ENCODE measurements at places on chromosomes 6 and 20. TPM values are rescaled to one million over a fixed set of nuclear protein-coding genes. Genes with fewer than 3 reads are reported as not detected.

The SNX5 gene
- 29.2 TPM for total RNA-seq

GRCh38 chr6:71246596-71246995 is 42.0 kb upstream of the OGFRL1 start:
- DNase-seq = no peak

DNA sequence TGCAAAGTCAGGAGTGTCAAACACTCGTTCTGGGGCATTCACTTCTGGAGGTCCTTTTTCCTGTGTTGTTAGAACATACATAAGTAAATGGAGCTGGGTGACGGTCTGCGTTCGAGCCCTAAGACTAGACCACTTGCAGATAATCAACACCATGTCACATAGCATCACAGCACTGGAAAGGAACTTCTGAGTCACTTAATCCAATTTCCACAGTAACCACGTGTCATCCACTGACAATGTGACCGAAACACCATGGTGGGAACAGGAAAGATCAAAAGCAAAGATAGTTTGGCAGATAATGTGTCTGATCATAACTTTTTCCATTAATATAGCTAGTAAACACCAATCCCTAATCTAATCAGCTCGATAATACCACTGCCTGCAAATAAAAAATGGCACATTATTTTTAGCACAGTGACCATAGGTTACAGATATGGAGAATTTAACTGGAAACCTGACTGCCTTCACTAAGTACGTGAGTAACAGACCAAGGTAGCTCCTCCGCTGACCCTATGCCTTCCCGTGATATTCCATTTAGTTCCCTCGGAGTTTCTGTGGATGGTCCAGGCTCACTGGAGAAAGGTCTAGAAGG is 34.8 kb downstream of the WRNIP1 start:
- no peak for DNase-seq

The PRDM13 gene
- total RNA-seq = not detected

GRCh38 chr6:95768539-95768938 is 191.2 kb downstream of the MANEA start:
- no peak for DNase-seq

The BPI gene
- 0.48 TPM for total RNA-seq

GRCh38 chr6:158803733-158804143 is 15.4 kb downstream of the EZR start:
- DNase-seq = no peak

DNA sequence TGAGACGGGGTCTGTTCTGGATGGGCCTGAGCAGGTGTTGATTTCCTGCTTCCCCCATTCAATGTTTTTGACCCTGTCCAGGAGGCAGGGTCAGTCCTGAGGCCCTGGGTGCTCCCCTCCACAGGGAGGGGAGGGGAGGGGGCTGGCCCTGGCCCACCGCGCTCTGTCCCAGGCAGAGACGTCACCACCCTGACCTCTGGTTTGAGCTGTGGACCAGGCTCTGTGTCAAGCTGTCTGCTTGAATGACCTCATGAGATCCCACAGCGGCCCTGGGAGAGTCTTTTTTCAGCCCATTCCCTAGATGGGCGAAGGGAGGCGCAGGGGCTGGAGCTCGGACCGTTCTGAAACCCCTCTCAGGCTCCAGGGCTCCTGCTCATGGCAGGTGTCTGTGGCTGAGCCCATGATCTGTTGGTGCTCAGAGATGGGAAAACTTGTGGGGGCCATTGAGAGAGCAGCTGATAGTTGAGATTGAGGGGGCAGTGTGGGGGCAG is 8.9 kb upstream of the LKAAEAR1 start:
- no peak for DNase-seq

GRCh38 chr6:46757214-46757596 is 10.5 kb downstream of the ANKRD66 start:
- DNase-seq = no peak

The LINC00237 gene
- total RNA-seq = not detected

The HCK gene
- total RNA-seq = 3.7 TPM

DNA sequence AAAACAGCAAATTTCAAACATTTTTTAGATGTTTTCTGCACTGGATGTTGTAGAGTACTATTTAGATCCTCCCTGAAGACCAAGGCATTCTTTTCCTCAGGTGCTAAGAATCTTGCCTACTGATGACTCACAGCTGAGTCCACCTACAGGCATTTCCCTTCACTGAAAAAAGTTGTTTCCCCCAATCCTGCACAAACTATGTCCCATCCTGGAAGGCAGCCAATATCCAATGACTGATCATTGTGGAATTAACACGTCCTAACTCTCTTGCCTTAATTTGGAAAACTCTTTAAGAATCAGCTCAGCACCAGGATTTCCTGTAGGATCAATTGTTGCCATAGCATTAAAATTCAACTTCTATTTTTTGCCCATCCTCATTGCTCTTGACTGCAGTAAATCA is 268.4 kb upstream of the IRAK1BP1 start:
- no peak for DNase-seq

- DNase-seq = no peak
Observed at GRCh38 chr6:53294095-53294494, 54.7 kb downstream of the ELOVL5 start.

The DEFB124 gene
- not detected for total RNA-seq

The STX11 gene
- total RNA-seq = 0.75 TPM

Measured in left lobe of liver (tissue), 2 donors.